NCI-H526 (cell line): ENCODE measurements at places on chromosomes 13 and 19.

DNA sequence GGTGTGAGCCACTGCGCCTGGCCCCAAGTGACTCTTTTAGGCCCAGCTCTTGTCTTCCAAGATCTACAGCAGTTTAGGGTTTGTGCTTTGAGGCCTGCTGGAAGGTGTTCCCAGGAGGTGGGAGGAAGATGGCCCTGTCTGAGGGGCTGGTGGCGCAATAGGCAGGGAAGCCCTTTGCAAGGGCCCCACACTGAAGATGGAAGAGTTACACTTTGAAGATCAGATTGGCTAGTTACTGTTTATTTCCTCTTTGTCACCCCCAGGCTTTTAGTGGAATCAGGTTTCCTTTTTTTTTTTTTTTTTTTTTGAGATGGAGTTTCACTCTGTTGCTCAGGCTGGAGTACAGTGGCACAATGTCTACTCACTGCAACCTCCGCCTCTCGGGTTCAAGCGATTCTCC, 1.9 kb upstream of the RABAC1 start:
- DNase-seq = no peak

- DNase-seq = no peak
Measured at GRCh38 chr19:47641891-47642485, 33.1 kb downstream of the BICRA start.

DNA sequence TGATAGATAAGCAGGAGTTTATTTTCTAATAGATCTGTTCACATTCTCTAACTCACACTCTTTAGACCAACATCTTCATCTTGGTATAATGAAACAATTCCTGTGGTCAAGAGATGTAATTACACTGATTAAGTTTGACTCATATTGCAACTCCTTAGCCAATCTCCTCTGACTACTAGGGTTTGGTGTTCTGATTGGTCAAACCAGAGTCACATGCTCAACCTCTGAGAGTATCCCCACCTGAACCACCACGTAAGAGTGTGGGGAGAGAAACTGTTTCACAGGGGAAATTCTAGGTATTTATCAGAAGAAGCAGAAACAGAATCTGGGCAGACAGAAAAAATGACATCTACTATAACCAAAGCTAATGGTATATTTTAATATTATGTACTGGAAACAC, 42.4 kb downstream of the UQCRFS1 start:
- DNase-seq = no peak

DNA sequence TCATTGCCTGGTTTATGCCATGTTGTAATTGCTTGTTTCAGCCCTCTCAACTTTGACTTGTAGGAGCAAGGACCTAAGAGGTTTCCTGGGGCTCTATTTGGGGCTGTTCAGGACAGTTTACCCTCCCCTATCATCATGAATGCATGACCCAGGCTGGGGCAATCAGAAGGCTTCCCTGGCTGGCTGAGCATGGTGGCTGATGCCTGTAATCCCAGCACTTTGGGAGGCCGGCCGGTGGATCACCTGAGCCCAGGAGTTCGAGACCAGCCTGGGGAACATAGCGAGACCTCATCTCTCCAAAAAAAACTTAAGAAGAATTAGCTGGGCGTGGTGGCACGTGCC, 6.1 kb upstream of the LSM4 start:
- DNase-seq = no peak

GRCh38 chr13:37094840-37095239, 10.6 kb downstream of the CSNK1A1L start:
- DNase-seq = no peak

GRCh38 chr19:43631491-43631890, 8.2 kb downstream of the CADM4 start:
- DNase-seq = no peak

- DNase-seq = no peak
Measured at GRCh38 chr19:29936409-29936808, 5.6 kb upstream of the URI1 start.

DNA sequence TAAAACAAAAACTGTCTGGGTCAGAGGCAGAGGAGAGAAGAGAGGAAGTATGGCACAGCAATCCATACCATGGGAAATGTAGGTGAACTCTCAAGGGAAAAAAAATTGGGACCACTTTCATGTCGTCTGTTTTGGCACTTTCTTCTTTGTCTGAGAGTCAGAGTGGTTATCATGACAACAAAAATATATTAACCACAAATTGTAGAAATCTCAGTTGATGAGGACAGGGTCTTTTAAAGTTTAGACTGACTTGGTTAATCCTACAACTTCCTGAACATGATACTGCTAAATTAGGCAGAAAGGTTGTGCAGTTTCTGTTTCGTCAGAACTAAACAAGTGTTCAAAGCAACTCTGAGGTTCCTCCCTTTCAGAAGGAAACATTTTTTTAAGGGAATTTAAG, 15.2 kb downstream of the KLF5 start:
- no peak for DNase-seq

GRCh38 chr19:38506723-38507550, 73.4 kb downstream of the RYR1 start:
- peak; percentile 97 for DNase-seq

DNA sequence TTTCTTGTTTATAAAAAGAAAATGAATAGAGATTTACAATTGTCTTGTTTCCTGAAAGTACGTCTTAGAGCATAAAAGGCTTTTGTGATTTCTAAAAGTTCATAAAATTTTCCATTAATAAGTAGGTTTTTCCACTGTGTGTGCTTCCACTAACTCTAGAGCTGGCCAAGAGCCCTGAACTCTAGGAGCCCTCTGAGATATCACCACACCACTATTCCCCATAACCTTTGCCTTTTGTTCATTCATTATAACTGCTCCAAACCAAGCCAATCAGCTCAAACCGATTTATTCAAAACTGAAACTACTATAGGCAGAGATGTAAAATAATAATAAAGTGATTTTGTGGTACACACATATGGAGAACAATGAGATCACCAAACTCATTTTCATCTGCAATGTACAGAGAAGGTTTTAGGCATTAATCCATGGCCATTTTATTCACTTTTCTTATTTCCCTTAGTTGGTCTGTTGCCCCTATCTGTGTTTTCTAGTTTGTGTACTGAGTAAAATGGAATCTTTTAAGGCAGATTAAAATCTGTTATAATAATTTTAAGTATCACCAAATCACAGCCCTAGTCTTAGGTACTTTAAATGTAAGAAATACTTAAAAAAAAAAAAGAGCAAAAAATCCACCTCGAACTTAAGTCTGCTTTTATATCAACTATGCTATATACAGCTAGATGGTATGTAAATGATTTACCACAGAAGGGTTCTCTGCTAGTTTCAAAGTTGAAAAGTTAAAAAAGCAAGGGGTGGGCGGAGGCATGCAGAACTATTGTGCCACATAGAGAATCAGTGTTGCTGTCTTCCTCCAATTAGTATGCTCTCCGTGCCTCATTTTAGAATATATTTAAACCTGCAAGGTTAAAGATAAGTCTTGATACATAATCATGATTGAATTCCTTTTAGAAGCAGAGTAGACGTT, 311.3 kb downstream of the KLF12 start:
- DNase-seq = no peak
